ENCODE measurements at places on chromosomes 1 and 21.

DNA sequence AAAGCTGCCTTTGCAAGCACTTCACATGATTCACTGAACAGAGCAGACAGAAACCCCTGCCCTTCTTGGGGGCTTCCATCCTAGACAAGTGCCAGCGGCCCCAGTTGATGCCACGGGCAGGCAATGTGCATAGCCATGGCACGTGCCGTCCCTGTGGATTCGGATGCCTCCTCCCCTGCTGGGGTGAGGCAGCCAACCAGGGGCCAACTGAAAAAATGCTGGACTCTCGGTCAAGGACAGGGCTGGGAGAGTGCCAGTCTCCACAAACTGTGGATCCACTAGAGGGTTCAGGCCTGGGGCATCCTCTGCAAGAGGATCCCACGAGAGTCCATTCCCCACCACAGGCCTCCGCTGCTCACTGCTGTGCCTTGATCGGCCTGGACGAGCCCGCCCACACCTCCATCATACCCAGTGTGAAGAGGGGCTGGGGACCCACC lies 3.8 kb downstream of the JMJD4 start:
- no peak for DNase-seq

- DNase-seq, result no peak
These were observed 19.3 kb downstream of the SH2D2A start for GRCh38 chr1:156797212-156797871.

GRCh38 chr1:94926126-94926914 lies 590 bp downstream of the CNN3 start:
- DNase-seq, result peak; percentile 14

DNA sequence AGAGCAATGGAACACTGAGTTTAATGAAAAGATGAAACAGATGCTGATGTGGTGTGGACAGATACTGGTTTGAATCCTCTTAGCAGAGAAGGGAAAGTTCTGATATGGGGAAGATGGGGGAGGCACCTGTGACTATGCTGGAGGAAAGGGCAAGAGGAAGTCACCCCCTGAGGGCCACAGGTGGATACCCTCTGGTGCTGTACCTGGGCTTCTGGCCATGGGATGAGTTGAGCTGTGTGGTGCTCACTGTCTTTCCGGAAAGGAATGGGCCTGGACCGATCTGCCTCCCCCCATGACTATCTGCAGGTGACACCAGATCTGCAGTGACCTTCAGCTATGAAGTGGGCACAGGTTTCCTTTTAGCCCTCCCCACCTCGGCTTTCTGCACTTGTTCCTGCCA lies 52.4 kb downstream of the IER5 start:
- DNase-seq, result no peak

GRCh38 chr21:31897311-31897710 lies 24.5 kb downstream of the HUNK start:
- no peak for DNase-seq

- DNase-seq, result no peak
These were observed 83.9 kb upstream of the BMP8A start for GRCh38 chr1:39407510-39407895.

DNA sequence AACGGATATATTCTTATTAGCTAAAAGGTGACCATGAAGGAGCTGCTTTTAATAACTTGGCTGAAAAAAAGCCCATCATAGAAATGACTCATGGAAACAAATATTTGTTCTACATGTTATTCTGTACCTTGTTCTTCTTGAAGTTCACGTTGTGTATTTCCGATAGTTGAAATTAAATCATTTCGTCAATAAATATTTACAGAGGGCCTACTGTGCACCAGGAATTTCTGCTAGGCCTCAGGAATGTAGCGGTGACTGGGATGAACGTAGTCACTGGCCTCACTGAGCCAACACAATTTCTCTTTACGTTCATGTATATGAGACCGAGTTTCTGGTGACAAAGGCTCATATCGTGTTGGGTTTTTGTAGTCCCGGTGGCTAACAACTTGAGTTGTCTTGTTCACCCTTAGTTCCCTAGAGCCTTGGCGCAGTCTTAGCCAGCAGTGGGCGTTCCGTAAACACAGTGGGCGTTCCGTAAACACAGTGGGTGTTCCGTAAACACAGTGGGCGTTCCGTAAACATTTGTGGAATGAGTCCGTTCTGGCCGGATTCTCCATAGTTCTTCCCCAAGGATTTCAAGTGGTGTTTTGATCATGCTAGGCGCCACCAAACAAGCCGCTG lies 53.2 kb upstream of the VAMP3 start:
- no peak for DNase-seq
